Left renal pelvis (tissue), 4 donors: ENCODE measurements at places on chromosomes 5 and 9.
A peak's percentile ranks its signal among the peaks of the same experiment; 100 is the strongest.

- no peak for DNase-seq
Observed at GRCh38 chr9:109002141-109002540, 11.2 kb downstream of the CTNNAL1 start.

GRCh38 chr5:153744751-153745150 lies 254.3 kb downstream of the GRIA1 start:
- no peak for DNase-seq

DNA sequence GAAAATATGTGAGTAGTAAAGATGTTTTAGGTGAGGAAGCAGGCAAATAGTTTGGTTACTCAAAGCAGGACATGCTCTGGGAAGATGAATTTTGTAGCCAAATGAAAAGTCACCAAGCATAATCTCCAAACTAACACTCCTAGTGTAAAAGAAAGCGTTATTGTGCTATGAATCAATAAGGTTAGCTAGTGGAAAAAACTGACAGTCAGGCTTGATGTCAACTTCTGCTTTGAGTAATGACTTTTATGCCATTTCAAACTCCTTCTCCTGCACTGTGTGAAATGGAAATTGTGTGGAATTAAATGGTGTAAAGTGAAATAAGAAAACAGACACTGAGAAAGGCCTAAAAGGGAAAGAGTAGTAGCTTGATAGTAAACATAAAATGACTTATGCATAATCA lies 637.2 kb upstream of the DMAC1 start:
- DNase-seq, result no peak

DNA sequence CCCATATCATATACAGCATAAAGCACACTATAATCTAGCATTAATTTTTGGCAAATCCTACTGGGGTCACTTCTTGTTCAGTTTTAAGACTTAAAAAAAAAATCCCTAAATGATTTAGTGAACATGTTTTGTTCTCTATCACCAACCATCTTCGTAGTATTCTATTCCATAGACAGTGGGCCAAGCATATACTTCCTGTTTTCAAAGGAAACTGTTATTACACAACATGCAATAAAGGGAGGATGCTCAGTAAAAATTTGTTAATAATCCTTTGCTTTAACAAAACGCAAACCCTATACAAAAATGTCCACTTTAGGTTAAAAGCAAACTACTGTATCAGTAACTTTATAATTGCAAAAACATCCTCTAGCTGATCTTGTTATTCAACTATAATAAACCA lies 13.0 kb downstream of the CCNH start:
- no peak for DNase-seq

DNA sequence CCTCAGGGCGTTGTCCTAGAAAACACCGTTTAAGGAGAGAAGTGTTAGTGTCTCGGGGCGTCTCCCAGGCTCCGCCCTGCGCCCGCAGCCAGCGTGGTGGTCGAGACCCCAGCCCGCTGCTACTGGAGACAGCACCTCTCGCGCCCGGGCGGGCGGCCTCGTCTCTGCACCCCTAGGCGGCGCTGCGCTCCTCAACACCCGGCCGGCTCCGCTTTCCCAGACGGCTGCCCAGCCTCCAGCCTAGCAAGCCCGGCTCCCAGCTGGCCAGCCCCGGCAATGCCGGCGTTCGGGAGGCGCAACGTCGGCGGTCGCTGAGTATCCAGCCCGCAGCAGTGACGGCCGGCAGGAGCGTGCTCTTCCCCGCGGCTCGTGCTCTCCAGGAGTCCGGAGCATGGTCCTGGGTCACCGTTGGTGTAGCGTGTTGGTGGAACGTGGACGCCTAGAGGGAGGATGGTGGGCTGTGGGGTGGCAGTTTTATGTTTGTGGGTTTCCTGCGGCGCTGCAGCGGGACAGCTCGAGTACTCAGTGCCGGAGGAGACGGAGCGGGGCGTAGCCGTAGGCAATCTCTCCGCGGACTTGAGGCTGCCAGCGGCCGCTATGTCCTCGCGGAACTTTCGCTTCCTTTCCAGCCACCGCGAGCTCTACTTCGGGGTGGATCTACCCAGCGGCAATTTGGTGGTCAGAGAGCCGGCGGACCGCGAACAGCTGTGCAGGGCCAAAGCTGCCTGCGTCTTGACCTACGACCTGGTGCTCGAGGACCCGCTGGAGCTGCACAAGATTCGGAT lies 536 bp downstream of the PCDHAC1 start:
- DNase-seq, result peak; percentile 51

- DNase-seq, result no peak
Observed at GRCh38 chr5:99034336-99034735, 105.5 kb upstream of the CHD1 start.
